ENCODE measurements at places on chromosomes 16 and 17.

DNA sequence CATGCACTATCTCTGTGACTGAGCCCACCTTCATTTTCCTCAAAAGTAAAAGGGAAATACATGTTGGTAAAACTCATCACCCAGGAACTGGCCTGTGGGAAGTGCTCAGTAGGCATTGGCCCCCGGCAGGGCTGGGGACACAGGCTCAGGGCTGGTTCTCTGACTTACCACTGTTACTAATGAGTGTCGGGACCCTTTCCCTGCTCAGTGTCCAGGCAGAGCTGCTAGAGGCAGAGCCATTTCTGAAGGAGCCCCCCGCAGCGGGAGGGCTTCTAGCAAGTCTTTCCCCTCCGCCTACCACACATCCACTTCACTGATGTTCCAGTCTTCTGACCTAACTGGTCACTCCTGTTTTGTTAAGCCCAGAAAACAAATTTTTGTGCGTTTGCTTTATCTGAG lies 1.7 kb upstream of the PEMT start:
- no peak for DNase-seq

GRCh38 chr17:6303664-6304063 lies 131.3 kb downstream of the AIPL1 start:
- peak; percentile 44 for DNase-seq

GRCh38 chr17:74088934-74089329 lies 114.5 kb upstream of the RPL38 start:
- DNase-seq, result no peak

- no peak for DNase-seq
These were observed 23.9 kb downstream of the HNF1B start for GRCh38 chr17:37720989-37721388.

DNA sequence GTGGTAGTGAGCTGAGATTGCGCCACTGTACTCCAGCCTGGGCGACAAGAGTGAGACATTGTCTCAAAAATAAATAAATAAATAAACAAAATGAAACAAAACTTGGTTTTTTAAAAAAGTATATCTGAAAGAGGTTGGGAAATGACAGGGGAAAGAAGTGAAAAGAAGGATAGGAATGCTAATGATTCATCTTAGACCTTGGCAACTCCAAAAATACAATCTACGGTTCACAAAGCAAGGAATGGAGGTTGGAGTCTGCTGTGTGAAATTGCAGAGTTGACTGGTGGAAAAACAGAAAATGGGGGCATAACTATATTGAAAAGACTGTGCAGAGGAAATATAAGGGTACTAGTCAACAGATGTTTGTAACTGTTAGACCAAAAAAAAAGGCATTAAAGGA lies 40.0 kb upstream of the CD300E start:
- DNase-seq, result no peak

GRCh38 chr16:35523991-35524390 lies 2064.6 kb downstream of the TP53TG3F start:
- DNase-seq, result no peak

GRCh38 chr16:87487361-87487924 lies 5.4 kb downstream of the ZCCHC14 start:
- DNase-seq, result no peak

GRCh38 chr17:59641799-59642484 lies 22.2 kb downstream of the CLTC start:
- DNase-seq, result no peak

DNA sequence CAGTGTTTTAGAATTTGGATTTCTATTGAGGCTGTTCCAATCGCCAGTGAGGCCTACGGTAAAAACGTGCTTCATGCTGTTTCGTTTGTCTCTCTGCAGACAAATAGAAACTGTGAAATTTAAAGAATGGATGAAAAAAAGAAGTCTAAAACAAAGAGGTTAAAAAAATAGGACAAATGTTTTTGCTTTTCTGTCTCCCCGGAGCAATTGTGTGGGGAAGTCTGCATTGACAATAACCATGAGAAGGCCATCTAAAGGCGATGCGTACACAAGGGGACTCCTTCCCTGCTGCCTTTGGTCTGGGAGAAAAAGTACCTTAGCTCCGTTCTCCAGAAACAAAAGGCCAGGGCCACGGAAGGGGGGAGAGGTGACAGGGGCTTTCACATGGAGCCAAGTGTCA lies 4.6 kb upstream of the ZFHX3 start:
- DNase-seq, result no peak

DNA sequence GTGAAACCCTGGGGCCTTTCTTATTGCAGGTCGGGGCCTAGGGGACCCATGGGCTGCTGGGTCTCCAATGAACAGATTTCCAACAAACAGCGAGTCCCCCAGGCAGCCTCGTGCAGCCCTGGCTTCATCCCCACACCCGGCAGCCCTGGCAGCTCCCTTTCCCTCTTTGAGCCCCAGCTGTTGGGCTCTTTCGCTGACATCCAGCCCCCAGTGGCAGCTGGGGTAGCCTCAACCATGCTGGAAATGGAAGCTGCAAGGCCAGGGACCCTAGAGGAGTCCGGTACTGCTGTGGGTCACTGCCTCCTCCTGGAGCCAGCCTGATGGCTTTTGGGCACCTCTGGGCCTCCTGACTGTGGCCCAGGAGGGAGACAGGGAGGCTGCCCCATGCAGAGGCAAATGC lies 5.9 kb downstream of the RPUSD1 start:
- peak; percentile 77 for DNase-seq

DNA sequence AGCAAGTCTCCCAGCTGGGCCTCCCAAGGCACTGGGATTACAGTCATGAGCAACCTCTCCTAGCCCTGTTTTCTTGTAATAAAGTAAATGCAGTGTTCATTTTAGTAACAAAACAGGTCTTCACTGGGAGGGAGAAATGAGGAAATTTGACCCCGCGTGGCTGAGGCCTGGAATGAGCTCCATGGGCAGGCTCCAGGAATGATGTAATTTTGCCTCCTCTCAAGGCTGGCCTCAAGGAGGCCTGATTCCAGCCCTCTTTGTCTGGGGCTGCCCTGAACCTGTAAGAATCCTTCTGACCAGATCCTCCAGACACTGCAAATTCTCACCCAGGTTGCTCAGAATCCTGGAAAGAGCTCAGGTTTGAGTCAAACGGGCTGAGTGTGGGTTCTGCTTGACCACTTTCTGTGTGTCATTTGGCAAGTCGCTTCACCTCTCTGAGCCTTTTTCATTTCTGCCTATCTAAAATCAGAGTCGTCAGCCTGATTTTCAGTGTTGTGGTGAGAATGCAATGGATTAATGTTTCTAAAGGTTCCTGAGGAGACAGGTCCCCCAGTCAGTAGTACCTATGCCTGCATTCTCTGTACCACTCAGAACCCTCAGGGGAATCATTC lies 57.1 kb downstream of the RAB11FIP4 start:
- peak; percentile 36 for DNase-seq

DNA sequence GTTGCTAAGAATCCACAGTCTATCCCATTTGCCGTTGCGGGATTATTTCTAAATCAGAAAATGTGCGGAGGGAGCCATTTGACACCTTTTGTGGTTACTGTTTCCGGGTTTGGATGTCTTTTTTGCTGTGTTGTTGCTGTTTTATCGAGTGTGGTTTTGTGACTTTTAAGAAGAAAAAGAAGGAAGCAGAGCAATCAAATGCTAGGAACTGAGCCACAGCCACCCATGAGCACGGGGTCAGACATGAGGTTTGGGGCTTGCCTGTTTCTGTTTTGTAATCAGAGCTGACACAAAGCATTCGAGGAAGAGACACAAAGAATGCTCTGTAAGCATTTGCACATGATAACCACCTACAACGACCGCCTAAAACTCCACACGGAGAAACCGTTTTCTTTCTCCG lies 53.1 kb upstream of the CHMP6 start:
- DNase-seq, result peak; percentile 73

GRCh38 chr16:17386229-17386628 lies 84.5 kb downstream of the XYLT1 start:
- DNase-seq, result no peak

GRCh38 chr17:15516150-15516549 lies 47.1 kb downstream of the TVP23C start:
- DNase-seq, result peak; percentile 1

DNA sequence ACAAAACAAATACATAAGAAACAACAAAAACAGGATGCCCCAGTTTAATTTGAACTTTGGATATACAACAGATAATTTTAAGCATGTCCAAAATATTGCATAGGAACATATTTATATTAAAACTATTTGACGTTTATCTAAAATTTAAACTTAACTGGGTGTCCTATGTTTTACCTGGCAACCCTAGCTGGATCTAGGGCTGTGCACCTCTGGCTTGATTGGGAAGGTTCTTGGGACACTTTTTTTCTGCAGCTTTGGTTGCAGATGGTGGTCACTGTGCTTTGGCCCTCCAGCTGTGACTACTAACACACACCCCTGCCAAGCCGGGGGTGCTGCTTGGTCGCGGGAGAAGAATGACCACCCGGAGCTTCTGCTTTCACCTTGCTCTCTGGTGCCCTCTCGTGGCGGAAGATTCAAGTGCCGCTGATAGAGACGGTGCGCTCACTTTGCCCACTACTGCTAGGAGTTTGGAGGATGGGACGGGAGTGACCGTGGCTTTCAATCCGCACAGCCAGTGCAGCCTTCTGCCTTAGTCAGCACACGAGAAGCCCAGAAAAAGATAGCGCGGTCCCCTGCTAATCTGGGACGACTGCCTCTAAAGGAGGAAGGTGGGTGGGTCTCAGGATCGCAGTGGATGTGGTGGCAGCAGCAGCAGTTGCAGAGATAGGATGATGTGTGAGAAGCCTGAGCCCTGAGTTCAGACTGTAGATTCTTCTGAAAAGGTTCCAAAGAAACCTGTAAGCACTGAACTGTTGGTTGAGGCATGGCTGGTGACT lies 6.7 kb downstream of the SPACA3 start:
- peak; percentile 81 for DNase-seq
